ENCODE measurements at places on chromosomes 6 and 20.

DNA sequence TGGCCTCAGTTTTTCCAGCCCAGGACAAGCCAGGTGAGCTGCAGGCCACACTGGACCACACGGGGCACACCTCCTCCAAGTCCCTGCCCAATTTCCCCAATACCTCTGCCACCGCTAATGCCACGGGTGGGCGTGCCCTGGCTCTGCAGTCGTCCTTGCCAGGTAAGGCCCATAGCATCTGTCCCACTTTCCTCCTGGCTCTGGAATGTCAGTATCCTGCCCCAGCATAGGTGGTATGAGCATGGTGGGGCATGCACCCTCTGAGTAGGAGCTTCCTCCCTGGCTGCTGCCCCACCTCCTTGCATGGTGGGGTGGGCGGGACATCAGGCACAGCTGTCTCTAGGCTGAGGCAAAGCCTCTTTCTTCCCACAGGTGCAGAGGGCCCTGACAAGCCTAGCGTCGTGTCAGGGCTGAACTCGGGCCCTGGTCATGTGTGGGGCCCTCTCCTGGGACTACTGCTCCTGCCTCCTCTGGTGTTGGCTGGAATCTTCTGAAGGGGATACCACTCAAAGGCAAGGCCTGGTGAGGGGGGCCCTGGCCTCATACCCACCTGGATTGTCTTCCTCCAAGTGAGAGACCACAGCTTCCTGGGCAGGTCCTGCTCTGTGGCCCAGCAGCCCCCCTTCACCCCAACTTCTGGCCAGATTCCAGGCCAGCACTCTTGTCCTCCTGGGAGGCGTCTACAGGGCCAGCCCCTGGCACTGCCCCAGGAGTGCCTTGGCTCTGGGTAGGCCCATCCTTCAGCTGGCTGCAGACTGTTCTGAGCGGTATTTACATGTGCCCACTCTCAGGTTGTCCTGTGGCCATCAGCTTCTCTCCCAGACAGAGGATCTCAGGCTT, 9.1 kb downstream of the PI16 start:
- DNase-seq: no peak

- DNase-seq: no peak
Measured at GRCh38 chr20:39123185-39123557, 161.0 kb downstream of the DHX35 start.

- no peak for DNase-seq
Measured at GRCh38 chr20:16393836-16394235, 179.4 kb downstream of the KIF16B start.

- peak; percentile 34 for DNase-seq
Measured at GRCh38 chr6:84774157-84774984, 10.0 kb upstream of the TBX18 start.

GRCh38 chr6:116382587-116382986, 11.8 kb downstream of the DSE start:
- no peak for DNase-seq

- DNase-seq: peak; percentile 69
Measured at GRCh38 chr20:17505636-17506517, 25.3 kb downstream of the BFSP1 start.

- DNase-seq: no peak
Measured at GRCh38 chr6:49463612-49463967, 420 bp downstream of the CENPQ start.

DNA sequence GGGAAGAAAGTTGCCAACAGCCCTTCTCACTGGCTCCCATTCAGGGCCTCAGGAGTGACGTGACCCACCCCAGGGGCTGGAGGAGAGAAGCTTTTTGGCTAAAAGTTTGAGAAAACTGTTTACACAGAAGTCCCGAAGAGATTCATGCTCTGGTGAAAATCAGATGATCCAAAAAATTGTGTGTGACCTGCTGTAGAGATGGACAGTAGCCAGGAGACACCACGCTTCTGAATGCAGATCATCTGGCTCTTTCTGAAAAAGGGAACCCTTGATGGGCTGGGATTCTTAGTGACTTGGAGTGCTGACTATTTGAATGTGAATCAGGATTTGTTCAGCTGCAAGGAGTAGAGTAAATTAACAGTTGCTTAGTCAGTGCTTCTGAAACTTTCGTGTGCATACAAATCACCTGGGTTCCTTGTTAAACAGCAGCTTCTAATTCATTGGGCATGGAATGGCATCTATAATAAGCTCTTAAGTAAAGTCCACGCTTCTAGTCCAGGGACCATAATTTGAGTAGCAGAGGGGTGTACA, 265.1 kb downstream of the PREX1 start:
- DNase-seq: no peak

DNA sequence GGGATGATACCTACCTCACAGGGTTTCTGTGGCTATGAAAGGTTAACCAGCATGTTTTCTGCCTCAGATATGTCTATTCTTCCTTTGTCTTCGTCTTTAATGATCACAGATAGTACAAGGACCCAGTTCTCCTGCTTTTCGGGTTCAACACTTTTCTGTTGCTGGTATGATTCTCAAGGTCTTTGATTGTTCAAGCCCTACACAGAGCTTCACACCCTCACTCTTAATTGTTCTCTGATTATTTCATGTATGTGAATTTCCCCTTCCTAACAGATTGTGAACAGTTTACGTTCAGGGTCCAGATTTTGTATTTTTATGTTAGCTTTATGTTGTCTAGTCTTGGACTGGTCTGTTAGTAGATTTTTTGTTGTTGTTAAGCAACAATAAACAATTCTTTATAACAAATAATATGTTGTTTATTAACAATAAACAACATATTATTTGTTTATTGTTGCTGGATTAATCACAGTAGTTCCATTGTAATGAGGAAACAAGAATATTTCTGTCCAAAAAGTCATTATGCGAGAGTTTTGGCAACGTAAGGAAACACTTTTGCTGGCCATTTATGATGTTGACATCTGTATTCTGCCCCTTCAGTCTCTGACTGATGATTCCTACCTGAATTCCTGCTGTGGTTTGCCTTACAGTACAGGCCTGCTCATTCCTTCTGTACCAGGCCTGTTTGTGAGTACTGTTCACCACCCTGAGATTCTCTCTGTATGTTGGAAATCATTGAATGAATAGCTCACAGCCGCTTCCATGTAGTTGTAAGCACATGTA, 27.2 kb upstream of the TULP4 start:
- no peak for DNase-seq

DNA sequence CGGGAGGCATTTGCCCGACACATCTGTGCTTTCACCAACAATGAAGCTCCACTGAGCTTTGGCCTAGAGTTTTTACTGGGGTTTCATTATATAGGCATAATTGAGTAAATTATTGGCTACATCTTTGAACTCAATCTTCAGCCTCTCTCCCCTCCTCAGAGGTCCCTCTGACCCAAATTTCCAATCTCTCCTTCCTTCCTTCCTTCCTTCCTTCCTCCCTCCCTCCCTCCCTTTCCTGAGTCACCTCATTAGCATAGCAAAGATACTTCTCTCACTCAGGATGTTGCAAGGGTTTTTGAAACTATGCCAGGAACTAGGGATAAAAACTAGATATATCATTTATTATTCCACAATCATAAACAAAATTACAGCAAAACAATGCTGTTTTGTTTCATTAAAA, 238.2 kb upstream of the PRND start:
- DNase-seq: no peak
